ENCODE measurements at places on chromosomes 2 and 18.
A peak's percentile ranks its signal among the peaks of the same experiment; 100 is the strongest.

- DNase-seq, result no peak
These were observed 1.7 kb downstream of the ECEL1 start for GRCh38 chr2:232485757-232486557.

DNA sequence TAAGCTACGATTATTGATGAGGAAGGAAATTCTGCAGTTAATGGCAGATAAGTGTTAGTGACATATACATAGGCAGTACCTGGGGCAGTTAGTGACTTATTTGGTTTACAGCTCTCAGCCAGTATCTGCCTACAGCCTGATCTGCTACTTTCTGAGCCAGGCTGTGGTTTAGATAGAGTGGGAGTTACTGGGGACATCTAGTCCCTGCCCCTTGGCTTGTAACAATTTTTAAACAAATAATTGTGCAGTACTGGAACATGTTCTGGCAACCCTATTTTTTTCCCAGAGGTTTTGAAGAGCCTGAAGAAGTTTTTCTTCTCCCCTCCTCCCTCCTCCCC, 2.3 kb downstream of the KIF5C start:
- DNase-seq, result no peak

DNA sequence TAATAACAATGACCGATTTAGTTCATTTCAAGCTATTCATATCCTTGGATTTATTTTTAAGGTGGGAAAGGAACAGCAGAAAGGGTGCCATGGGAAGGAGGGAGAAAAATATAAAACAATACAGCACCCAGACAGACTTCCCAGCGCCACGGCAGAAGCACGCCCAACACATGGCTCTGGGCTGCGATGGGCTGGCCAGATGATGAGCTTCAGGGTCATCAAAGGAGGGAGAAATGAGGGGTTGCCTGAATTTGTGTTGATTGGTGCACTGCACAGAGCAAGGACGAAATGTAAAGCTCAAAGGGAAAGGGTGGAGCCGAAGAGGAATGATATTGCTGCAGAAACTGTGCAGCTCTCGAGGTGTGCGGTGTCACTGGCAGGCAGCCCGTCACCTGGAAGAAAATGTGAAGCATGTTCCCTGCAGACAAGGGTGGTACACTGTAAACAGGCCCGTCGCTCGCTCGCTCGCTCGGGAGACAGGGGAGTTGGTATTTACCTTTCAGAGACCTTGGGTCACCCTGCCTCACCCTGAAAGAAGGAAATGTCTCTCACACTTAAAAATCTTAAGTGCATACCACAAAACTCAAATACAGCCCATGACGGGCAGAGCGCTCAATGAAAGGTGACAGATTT, 195.5 kb upstream of the CTAGE1 start:
- no peak for DNase-seq

DNA sequence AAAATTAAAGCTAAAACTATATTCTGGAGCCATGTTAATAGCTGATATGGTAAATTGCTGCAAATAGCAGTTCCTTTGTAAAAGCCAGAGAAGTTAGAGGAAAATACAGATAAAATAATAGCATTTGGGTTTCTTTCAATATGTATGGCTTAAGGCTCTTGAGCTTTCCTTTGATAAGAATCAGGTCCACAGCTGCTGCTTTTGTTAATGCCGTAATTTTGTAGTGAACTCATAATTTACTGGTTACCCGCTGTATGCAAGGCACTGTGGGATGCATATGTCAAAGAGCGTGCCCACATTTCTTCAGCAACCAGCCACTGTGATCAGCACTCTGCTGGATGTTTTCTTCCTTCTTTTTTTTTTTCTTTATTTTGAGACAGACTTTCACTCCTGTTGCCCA, 79.1 kb downstream of the MOGAT1 start:
- DNase-seq, result no peak

- no peak for DNase-seq
These were observed 3.9 kb upstream of the HRH4 start for GRCh38 chr18:24456549-24456948.

DNA sequence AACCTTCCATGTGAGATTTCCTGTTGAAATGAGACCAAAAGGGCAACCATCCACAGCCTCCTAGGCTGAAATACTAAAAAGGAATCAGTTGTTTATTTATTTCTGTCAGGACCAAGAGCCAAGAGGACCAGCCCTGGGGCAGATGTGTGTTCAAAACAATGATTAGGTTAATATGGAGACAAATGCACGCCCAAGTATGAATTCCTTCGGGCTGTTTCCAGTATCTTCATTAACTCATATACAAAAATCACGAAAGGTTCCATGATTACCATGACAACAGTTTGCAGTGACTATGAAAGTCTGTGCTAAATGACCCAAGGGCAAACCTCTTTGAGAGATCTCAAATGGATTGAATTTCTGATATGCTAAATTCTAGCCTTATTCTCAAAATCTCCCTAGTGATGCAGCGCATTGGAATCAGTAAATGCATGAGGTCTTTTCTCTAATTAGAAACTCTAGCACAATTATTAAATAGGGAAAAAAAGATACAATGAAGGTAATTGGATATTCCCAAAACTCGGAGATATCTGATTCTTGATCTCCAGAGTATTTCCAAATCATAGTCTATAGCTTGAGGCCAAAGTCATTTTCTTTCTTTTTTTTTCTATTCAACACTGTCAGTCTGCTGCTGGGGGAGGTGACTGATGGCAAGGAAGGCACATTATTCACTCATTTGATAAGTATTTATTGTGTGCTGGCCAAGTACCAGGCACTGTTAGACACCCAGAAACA, 35.6 kb downstream of the VIT start:
- DNase-seq, result no peak

GRCh38 chr2:212912445-212913103, 238.8 kb downstream of the IKZF2 start:
- peak; percentile 44 for DNase-seq

GRCh38 chr2:97950329-97951154, 45.2 kb downstream of the TMEM131 start:
- peak; percentile 82 for DNase-seq

DNA sequence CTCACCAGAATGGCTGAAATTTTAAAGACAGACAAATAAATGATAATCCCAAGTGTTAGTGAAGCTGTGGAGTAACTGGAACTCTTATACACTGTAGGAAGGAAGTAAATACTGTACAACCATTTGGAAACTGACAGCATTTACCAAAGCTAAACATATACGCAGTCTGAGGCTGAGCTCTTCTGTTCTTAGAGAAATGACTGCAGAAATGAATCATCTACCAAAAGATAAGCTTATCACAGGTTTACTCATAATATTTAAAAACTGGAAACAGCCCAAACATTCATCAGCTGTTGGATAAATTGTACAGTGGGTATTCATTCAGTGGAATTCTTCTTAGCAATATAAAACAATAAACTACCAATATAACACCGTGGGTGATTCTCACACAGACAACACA, 218.2 kb upstream of the RAB12 start:
- DNase-seq, result peak; percentile 50

- no peak for DNase-seq
These were observed 41.0 kb downstream of the SH3BP4 start for GRCh38 chr2:234992624-234993349.

DNA sequence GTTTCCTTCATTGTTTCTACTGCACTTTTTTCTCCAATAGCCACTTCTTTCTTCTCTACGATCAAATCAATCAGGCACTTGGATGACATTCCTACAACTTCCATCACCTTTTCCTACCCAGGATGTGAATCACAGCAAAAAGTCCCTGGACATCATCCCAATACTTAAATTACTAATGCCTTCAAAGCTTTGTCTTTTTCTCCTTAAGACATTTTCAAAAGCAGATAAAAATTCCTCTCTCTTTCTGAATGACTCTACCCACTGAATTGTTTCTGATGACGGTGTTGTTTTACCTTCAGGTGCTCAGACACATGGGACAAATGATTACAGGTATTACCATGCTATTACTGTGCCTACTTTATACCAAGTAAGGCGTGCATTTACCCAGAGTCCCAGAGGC, 500.9 kb downstream of the FBXO15 start:
- DNase-seq, result peak; percentile 44

GRCh38 chr2:218010140-218010983, 7.6 kb upstream of the TNS1 start:
- DNase-seq, result no peak

GRCh38 chr2:110852051-110852450, 119.7 kb downstream of the ACOXL start:
- no peak for DNase-seq

DNA sequence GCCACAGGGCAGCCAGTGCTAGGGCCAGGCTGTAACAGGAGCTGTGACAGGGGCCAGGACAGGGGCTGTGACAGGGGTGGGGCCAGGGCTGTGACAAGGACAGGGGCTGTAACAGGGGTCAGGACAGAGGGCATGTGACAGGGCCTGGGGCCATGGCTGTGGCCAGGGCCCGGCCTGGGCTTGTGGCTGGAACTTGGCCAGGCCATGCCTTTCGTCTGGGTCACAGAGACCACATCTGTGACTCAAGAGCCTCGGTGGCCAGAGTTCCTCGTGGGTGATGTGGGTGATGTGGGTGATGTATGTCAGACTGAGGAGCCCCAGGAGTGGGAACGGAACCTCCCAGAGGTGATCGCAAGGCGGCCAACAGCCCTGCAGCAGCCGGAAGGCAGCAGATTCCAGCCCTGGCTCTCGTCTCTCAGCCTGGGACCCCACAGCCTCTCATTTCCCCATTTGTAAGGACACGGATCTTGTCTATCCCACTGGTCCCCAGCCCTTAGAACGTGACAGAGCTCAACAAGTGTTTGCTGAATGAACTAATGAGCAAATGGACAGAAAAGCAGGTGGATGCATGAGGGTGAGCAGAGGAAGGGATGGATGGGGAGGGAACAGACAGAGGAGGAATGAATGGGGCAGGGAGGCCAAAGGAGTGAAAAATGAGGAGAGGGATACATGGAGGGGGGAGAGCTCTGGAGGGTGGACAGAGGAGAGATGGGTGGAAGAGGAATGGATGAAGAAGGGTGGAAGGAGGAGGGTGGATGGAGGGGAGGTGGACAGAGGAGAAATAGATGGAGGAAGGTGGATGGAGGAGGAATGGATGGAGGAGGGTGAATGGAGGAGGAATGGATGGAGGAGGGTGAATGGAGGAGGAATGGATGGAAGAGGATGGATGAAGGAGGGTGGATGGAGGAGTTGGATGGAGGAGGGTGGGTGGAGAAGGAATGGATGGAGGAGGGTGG, 17.3 kb downstream of the ESPNL start:
- no peak for DNase-seq

- no peak for DNase-seq
These were observed 151.8 kb upstream of the MMADHC start for GRCh38 chr2:149739171-149739882.

GRCh38 chr2:169104848-169105247, 35.5 kb downstream of the DHRS9 start:
- DNase-seq, result no peak

- no peak for DNase-seq
These were observed 55.1 kb downstream of the ROCK1 start for GRCh38 chr18:21056545-21056944.

DNA sequence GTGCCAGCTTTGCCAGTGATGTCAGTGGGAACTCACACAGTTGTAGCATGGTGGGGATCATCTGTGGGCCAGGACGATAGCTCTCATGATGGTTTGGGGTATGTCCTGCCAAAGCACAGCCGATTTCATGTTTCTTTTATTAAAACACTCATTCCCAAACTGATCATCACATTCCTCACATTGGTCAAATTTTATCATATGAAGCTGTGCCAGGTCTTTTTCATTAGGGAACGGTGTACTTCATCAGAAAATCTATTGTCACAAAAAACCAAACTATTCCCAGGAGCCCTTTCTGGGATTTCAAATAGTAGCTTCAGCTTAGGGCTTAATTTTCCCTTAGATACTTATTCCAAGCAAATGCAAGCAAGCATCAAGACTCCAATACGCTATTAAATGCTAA, 42.0 kb downstream of the ITGA4 start:
- no peak for DNase-seq

GRCh38 chr2:171018522-171018921, 89.5 kb downstream of the GORASP2 start:
- no peak for DNase-seq

- no peak for DNase-seq
These were observed 91.7 kb downstream of the KLF7 start for GRCh38 chr2:207073801-207074678.

- DNase-seq, result no peak
These were observed 433 bp downstream of the NPC1 start for GRCh38 chr18:23585897-23586248.

GRCh38 chr18:38619129-38619528, 1053.5 kb upstream of the CELF4 start:
- no peak for DNase-seq

DNA sequence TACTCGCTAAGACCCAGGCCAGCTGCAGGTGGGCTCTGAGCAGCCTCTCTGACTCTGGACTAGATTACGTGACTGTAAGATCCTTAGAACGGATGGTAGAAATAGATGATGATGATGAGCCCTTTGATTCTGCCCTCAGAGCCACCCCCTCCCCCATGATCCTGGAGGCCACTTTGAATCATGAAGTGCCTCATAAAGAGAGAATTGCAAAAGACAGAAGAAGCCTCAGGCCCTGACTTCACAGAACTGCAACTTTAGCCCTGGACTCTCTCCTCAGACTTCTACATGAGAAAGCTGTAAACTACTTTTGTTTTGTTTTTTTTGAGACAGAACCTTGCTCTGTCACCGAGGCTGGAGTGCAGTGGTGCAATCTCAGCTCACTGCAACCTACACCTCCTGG, 15.4 kb upstream of the TET3 start:
- DNase-seq, result no peak

DNA sequence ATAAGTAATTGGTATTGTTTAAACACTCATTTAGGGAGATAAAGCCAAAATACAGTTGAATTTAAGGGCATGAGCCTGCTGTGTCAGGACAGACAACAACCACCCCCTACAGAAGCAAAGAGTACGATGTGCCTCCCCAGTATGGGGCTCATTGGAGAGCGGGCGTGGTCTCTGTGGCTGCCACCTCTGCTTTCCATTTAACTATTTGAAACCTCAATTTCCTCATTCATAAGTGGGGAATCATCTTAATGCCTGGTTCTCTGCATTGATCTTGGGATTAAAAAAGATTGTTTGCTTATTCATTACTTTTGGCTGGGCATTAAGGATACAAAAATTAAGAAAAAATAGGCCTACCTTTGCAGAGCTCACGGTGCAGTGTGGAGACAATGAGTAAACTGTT, 21.4 kb downstream of the KCNS3 start:
- DNase-seq, result no peak

- no peak for DNase-seq
These were observed 77.4 kb upstream of the GCFC2 start for GRCh38 chr2:75788154-75788553.

- no peak for DNase-seq
These were observed 208.3 kb upstream of the HDAC4 start for GRCh38 chr2:239609162-239609561.

GRCh38 chr2:129885735-129886134, 93.7 kb upstream of the RAB6C start:
- DNase-seq, result no peak

DNA sequence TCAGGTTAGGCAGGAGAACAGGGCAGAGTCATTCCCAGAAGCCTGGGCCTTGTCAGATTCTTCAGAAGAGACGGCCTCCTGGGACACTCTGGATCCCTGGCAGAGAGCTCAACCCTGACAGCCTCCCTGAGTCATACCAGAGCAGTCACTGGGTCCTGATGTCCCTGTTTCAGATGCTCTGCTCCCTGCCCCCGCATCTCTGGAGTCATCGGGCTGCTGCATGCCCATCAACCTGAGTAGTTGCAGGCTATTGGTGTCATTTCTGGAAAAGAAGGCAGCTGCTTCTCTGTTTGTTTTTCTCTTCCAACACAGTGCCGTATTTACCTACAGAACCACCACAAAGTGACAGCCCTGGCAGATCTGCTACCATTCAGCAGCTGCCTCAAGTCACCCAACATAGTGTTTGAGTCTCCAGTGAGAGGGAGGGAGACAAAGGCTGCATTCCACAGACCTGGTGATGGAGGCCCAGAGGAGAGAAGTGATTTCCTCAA, 145.1 kb downstream of the B3GNT2 start:
- DNase-seq, result peak; percentile 34

All from brain microvascular endothelial cell (primary cell).